ENCODE measurements at places on chromosomes 16 and 17.
A peak's percentile ranks its signal among the peaks of the same experiment; 100 is the strongest.

- DNase-seq, result no peak
Observed at GRCh38 chr16:89335803-89336485, 118.4 kb downstream of the ZNF778 start.

GRCh38 chr17:52451294-52451861 is 292.9 kb upstream of the CA10 start:
- DNase-seq, result no peak

- DNase-seq, result no peak
Observed at GRCh38 chr17:51165680-51166197, 472 bp upstream of the NME2 start.

DNA sequence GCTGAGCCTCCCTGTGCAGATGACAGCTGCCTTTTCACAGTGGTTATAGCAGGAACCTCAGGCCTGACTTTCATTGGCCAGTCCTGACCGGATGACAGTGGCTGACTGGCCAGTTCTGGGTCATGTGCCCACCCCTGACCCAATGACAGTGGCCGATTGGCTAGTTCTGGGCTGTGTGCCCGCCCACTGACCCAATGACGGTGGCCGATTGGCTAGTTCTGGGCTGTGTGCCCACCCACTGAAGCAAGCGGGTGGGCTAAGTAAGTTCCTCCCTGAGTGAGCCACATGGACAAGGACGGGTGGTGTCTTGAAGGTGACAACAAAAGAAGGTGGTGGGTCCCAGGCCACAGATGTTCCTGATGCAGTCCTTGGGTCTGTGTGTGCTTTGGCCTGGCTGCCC is 9.5 kb downstream of the DEF8 start:
- no peak for DNase-seq

DNA sequence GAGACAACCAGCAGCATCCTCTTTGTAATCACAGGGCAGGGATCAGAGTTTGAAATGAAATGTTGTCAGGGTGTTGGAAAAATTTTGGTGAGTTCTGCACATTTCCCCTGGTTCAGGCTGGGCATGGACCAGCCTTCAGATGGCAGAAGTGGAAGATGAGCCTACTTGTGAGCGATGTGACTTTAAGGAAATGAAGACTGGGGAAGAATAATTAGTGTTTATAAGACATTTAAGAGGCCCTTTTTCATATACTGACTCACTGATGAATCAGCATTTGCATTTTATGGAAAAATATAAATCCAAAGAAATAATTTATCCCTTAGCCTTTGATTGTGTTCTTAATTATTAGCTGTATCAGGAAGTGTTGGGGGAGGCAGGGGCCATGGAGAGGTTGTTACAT is 20.9 kb downstream of the GPR179 start:
- no peak for DNase-seq

GRCh38 chr17:55321427-55322060 is 56.8 kb downstream of the HLF start:
- DNase-seq, result no peak

DNA sequence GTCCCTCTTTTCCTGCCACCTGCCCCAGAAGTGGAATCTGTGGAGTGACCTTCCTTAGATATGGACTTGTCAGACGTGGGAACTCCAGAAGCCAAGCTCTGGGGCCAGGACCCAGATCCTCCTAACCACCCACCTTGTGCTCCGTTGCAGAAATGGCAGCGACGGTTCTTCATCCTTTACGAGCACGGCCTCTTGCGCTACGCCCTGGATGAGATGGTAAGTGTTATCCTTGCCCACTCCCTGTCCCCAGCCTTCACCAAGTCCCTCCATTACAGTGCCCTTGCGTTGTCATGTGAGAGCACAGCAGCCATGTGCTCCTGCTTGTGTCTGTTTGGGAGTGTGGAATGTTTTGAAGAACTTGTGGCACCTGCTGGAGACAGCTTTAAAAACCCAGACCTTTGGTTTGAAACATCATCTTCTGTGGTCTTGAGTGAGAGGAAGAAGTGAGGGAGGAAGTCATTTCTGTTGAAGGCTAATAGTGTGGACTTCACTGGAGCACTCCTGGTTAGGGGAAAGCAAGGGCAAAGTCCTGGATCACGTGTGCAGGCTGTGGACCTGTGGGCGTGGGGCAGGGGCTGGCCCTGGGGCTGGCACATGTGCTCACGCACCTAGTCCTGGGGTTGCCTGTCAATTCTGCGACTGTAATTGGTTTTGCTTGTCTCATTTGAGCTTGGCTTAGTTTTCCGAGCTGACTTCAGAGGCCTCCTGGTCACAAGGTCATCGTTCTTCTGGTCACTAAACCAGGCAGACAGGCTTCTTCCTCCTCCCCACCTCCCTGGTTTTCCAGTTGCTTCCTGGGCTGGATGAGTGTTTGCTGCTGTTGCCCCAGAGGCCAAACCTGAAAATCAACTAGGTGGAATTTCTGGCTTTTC is 35.8 kb downstream of the MPRIP start:
- DNase-seq, result no peak

DNA sequence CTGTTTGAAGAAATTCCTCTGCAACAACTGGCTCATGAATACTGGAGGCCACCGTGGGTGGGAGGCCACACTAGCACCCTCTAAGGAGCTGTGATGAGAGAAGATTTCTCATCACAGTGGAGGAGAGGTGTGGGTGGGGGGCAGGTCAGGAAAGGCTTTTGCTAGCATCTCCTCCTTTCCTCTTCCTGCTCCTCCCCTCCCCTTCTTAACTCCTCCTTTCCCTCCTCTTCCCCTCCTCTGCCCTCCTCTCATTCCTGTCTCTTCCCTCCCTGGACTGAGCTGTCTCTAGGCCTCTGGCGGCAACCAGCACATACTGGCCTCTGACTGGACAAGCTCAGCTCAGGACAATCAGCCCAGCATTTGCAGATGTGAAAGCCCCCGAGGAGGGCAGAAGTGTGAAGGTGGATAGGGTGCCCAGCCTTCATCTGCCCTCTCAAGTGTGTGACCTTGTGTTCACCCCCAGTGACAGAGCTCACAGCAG is 19.0 kb upstream of the LHX1 start:
- DNase-seq, result no peak

GRCh38 chr16:87033541-87034300 is 283.5 kb downstream of the C16orf95 start:
- DNase-seq, result no peak

GRCh38 chr17:40084477-40084876 is 15.9 kb downstream of the NR1D1 start:
- DNase-seq, result no peak

- no peak for DNase-seq
Observed at GRCh38 chr17:18944646-18945045, 7.3 kb upstream of the SLC5A10 start.

DNA sequence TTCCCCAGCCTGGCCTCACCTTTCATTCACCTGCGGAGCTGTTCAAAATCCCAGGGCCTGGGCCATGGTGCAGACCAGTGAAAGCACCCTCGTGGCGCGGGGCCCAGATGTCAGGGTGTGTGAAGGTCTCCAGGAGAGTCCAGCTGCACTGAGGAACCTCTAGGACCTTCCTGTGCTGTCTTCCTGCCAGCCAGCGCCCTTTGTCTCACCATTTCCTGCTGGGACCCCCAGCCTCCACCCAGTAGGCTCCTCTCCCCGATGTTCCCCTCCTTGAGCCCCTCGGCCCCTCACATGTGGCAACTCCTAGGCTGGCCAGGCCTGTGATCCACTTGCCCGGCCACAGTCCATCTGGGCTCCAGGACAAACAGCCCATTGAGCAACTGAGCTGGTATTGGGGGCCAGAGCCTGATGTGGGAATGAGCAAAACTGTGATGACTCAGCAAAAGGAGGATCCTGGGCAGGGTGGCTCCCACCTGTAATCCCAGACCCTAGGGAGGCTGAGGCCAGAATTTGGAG is 677 bp downstream of the SULT1A2 start:
- DNase-seq, result no peak

- no peak for DNase-seq
Observed at GRCh38 chr17:15967706-15968399, 22.9 kb downstream of the ADORA2B start.

DNA sequence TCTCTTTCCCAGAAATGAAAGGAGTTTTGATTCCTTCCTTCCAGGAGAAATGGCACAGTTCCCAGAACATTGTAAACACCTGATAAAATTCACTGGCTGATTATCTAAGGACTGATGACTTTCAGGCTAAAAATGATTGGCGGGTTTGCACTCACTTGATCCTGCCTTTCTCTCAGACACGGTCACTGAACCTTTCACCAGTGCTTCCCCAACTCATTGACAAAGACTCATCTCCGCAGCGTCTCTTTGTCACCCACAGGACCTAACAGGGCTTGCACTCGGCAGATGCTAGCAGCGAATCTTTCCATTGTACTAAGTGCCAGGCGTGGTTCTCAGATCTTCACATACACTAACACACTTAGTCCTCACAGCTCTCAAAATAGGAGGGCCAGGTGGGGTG is 7.3 kb upstream of the DHRS7C start:
- no peak for DNase-seq

- no peak for DNase-seq
Observed at GRCh38 chr17:22278302-22279275, 586.3 kb downstream of the KCNJ18 start.

DNA sequence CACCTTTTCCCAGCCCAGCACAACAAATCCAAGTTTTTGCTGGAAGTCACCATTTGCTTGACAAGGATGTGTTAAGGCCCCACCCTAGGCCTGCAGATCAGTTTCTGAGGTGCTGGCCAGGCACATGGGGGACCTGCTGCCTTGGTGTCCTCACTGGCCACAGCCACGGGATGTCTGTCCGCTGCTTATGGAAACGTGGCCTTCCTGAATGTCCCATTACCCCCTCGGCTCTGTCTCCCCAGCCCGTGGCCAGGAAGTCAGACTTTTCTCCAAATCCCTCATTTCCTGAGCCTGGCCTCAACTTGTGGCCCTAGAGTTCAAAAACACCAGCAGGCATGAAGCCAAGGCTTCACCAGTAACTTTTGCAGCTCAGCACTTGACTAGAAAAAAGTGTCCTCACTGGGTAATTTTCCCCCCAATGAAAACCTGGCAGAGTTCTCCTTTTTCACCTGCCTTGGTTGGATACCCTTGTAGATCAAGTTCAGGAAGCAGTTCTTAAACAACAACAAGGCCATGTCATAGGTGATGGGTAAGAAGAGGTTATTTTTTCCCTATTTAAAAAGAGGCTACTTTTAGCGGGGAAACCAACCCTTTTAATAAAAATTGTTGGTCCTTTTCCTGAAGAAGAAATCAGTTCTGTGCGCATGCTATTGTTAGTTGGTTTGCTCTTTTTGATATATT is 80.8 kb downstream of the SOCS1 start:
- DNase-seq, result no peak

- DNase-seq, result no peak
Observed at GRCh38 chr17:64572682-64573154, 65.9 kb downstream of the CEP95 start.

- DNase-seq, result no peak
Observed at GRCh38 chr16:28110479-28110878, 47.0 kb upstream of the GSG1L start.

DNA sequence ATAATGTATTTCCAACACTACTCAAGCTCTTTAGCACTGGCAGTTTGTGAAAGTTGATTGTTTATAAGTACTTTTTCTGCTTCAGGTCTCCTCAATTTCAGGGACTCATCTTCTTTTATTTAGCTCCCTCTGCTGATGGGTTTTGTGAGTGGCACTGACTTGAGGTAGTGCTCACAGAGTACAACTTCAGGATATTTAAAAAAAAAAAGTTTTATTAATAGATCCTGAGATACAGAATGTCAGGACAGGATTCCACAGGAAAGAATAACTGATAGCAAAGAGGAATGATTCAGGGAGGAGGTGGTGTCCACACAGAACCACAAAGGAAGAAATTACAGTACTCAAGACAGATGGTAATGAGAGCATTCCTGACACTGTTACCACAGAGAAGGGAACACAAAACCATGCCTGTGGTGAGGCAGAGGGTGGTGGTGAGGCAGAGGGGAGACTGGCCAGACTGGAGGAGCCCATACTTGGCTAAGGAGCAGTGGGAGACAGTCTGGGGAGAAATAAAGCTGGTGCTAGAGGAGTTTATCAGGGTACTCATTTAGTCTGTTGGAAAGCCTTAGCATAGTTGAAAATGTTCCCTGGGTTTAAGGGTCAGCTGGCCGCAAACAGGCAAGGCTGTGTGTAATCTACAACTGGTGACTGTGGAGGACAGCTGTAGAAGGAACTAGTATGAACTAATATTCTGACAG is 63.7 kb downstream of the SPAG9 start:
- no peak for DNase-seq

DNA sequence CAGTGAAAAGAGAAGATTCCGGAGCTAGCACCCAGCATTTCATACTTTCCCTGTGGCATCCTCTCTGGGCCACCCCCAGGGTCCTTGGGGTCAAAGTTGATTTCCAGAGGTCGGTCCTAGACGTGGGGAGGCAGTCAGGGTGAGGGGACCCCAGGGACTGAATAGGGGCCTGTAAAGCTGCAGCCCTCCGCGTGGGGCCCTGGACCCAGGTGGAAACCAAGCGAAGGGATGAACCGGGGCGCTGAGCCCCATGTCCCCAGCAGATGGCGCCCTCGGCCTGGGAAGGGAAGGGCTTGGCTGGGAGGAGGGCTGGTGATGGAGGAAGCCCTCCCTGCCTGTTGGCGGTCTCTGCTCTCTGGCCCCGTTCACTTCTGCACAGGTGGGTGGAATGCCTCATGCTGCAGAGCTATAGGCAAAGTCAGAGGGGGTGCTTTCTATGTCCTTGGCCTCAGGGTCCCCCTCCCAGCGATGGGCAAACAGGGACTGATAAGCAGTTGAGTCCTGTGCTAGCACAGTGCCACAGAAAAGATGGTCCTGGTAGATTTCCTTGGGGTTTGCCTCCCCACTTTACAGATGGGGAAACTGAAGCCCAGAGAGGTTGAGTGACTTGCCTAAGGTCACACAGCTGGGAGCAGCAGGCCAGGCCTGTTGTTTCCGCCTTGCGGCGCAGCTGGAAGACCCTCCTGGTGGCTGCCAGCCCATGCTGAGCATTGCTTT is 163.4 kb upstream of the CIBAR2 start:
- peak; percentile 35 for DNase-seq

DNA sequence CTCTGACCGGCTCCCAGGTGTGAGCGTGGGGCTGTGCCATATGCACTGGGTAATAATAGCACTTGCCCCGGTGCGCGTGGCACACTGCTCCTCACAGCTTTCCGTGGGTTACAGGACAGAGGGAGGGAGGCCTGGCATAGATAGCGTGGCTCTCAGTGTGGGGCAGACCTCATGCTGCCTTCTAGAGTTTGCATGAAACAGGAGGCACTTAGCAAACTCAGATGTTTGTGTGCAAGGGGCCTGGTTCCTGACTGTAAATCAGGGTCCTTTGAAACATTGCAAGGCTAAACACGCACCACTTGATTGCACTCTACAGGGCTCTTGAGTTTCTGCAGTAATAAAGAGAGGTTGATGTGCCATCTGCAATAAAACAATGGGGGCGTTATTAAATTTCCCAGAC is 101.7 kb downstream of the RPTOR start:
- peak; percentile 19 for DNase-seq

DNA sequence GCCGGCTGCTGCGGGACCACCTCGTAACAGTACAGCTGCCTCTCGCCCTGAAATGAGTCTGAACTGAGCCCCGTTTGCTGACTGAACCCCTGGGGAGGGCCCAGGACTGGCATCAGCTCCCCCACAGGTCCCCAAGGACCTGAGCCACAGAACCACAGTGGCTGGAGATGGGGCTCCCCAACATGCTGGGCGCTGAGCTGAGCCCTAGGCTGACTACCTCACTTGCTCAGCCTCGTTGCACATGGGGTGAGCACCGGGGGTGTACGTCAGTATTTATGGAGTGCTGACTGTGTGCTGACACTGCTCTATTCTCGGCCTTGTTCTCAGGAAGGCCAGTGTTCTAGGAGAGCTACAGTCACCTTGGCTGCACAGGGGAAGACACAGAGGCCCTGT is 6.6 kb upstream of the VASN start:
- DNase-seq, result no peak

- no peak for DNase-seq
Observed at GRCh38 chr17:77366206-77366557, 225.4 kb downstream of the SEC14L1 start.

Measured in NCI-H1105 (cell line).